ENCODE measurements at places on chromosomes 12 and 14.

DNA sequence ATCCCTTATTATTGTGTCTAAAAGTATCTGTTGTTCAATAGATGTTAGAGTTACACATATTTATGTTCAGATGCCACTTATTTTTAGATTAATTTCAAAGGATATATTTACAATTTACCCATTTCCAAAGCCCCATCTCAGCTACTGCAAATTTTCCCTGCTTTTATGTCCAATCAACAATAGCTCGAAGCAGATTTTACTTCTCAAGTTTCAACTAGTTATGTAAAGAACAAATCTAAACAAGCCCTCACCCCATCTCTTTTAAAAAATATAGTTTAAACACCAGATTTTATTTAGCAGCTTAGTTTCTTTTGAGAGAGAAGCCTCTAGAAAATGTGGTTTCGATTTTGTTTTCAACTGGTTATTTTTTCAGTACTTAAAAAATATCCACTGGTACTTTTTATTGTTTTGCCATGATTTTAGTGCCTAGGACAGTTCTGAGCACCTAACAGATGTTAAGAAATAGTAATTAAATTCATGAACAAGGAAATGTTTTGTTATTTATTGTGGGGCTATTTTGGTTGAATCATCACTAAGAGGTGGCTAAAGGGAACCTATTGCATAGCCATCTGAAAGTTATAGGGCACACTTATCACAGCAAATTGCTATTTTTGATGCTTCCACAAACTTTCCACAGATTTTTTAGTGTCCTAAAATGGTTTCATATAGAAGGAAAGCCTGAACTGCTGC lies 96.2 kb upstream of the BMP4 start:
- DNase-seq: no peak

DNA sequence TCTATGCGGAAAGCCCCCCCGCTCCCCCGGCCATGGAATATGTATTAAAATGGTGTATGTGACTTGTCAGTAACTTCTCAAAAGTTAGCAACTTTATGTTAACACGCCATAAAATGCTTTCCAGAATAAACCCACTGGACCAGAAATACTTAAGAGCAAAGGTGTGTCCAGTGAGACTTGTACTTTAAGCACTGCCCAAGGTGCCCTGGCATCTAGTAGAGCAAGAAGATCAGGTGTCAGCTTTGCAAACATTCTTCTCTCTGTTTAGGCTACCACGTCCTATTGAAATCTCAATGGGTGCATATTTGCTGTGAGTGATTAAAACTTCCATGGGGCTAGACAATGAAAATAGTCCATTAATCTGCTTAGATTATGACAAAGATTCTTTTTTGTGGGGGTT lies 201.2 kb downstream of the ESR2 start:
- no peak for DNase-seq

GRCh38 chr12:50862316-50862715 lies 19.6 kb downstream of the TMPRSS12 start:
- no peak for DNase-seq

GRCh38 chr12:34206061-34206785 lies 183.9 kb downstream of the ALG10 start:
- DNase-seq: no peak

DNA sequence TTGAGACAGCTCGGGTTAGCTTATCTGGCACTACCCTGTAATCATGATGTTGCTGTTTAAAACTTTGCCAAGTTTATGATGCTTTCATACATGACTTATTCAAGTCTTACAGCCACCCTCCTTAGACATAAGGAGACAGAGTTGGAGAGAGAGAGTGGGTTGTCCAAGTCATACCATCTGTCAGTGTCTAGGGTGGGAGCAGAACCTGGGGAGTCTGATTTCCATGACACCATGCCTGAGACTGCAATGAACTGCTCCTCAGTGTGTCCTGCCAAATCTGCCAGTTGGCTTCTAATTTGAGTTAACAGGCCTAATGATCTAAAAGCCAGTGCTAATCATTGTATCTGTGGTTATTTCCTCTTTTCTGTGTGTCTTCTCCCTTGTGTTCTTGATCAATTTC lies 43.7 kb upstream of the PHC1 start:
- no peak for DNase-seq

DNA sequence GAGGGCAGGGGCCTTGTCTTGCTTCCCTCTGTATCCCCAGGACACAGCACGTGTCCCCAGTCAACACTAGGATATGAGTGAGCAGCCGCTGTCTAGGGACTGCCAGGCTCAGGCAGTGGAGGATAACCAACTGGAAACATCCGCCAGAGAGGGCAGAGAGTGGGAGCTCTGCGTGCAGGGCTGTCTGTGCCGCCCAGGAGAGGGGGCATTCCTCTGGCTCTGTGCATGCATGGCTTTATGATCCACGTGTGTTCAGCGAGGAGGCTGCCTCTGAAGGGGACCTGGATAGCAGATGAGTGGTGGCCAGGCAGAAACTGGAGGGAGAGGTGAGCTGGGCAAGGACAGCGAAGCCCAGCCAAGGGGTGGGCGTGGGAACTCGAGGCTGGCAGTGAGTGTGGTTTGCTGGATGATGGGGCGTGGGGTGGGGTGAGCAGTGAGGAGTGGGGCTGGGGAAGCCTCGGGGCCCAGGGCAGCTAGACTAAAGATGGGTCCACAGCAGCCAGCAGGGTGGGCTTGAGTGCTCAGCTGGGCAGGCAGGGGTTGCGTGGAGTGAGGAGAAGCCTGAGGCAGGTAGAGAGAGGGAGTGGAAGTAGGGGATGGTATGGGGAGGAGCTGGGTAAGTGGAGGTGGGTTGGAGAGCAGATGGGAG lies 72.9 kb downstream of the PRIMA1 start:
- no peak for DNase-seq

- DNase-seq: peak; percentile 83
These were observed 5.5 kb downstream of the ITGA5 start for GRCh38 chr12:54413284-54414190.

All from activated CD4-positive, alpha-beta T cell treated with anti-CD3 and anti-CD28 coated beads, Interleukin-2, amount 50 U/mL, for 1 hour (primary cell).